ENCODE measurements at places on chromosomes 12 and 14.

GRCh38 chr14:77059276-77059915 lies 30.9 kb upstream of the IRF2BPL start:
- no peak for DNase-seq

GRCh38 chr12:53618275-53618674 lies 7.9 kb downstream of the ATF7 start:
- no peak for DNase-seq

DNA sequence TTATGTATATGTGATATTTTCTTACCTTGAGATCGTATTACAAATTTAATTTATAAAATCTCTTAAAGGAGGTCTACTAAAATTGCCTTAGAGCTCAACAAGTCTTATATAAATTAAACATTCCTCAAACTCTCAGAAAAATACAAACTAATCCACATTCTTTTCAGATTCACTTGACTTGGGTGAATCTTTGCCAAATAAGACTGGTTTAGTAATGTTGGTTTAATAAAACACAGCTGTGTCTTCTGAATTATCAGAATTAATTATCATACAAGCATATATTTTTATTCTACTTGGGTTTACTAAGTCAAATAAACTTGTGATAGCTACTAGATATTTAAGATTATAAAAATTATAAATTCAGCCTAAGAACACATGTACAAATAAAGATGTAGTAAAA lies 13.3 kb downstream of the GLIPR1L2 start:
- no peak for DNase-seq

- DNase-seq, result peak; percentile 62
Observed at GRCh38 chr12:108495054-108495453, 20.0 kb upstream of the FICD start.

GRCh38 chr12:82740129-82741000 lies 53.7 kb downstream of the TMTC2 start:
- DNase-seq, result no peak

DNA sequence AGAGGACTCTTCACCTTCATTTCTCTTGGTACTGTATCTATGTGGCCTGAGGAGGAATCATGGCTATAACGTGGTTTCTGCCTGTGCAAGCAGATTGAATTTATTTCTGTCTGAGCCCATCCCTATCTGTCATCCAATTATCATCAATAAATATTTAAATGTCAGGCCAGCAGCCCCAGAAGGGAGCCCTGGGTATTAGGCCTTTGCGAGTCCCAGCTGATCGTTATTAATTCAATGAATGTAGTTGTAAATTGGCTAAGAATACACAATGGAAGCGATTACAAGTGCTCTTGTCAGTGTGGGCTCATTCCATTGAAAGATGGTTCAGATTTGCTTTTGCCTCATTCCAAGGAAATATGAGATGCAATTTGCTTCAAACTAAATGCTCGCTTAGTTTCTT lies 142.0 kb downstream of the KTN1 start:
- no peak for DNase-seq

GRCh38 chr14:75077794-75078193 lies 8.4 kb downstream of the ZC2HC1C start:
- no peak for DNase-seq

DNA sequence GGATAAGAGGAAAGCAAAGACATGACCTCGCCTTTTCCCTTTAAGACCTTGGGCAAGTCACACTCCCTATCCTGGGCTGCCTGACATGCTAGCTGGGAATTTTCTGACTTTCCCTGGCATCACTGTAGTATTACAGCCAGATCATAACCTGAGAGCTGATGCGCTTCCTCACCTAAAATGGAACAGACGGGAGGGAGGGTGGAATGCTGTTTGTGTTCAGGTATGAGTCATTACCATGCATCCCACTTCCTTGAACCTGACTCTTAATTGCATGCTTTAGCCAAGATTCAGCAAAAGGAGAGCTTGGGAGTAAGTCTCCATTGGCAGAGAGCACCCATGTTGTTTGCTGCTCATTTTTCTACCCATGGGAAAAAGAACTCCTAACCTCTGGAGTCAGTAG lies 156.5 kb downstream of the KCNK10 start:
- no peak for DNase-seq

DNA sequence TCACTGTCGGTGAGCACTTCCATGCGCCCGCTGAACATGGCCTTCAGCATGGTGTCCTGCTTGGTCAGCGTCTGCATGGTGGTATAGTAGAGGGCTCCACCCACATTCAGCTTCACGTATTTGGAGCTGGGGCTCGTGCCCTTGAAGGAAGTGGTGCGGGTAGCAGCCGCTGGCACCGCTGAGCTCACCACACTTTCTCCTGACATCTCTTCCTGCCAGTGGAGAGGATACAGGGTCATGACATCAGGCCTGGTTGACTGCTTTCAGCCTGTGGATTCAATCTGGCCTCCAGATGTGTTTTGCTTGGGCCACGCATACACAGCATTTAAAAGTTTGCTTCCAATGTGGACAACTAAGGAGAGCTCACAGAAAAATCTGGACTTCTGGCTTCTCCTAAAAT lies 7.6 kb downstream of the KCTD10 start:
- DNase-seq, result no peak

DNA sequence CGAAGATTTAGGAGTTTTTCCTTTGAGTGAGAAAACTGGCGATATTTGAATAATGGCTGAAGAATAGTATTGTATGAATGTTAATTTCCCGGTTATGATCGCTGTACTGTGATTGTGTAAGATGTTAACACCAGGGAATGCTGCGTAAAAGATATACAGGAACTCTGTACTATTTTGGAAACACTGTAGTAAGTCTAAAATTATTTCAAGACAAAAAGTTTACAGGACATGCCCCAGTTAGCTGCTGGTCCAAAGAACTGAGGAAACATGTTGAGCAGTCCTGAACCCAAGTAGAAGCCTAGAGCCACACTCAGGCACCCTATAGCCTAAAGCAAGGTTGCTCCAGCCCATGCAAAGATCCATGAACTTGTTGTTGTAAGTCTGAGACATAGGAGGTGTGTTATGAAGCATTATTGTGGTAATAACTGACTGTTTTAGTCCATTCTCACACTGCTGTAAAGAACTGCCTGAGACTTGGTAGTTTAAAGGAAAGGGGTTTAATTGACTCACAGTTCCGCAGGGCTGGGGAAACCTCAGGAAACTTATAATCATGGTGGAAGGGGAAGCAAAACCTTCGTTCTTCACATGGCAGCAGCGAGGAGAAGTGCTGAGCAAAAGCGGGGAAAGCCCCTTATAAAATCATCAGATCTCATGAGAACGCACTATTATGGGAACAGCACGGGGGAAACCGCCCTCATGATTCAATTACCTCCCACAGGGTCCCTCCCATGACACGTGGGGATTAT lies 99.8 kb upstream of the RESF1 start:
- peak; percentile 22 for DNase-seq

GRCh38 chr14:65321370-65321875 lies 91.1 kb upstream of the FUT8 start:
- no peak for DNase-seq

- peak; percentile 91 for DNase-seq
Observed at GRCh38 chr12:104215638-104216297, at the start of gene TXNRD1. TXNRD1 (plus strand) TSS chr12:104215779; CDS start chr12:104215803, 24 bp downstream.

DNA sequence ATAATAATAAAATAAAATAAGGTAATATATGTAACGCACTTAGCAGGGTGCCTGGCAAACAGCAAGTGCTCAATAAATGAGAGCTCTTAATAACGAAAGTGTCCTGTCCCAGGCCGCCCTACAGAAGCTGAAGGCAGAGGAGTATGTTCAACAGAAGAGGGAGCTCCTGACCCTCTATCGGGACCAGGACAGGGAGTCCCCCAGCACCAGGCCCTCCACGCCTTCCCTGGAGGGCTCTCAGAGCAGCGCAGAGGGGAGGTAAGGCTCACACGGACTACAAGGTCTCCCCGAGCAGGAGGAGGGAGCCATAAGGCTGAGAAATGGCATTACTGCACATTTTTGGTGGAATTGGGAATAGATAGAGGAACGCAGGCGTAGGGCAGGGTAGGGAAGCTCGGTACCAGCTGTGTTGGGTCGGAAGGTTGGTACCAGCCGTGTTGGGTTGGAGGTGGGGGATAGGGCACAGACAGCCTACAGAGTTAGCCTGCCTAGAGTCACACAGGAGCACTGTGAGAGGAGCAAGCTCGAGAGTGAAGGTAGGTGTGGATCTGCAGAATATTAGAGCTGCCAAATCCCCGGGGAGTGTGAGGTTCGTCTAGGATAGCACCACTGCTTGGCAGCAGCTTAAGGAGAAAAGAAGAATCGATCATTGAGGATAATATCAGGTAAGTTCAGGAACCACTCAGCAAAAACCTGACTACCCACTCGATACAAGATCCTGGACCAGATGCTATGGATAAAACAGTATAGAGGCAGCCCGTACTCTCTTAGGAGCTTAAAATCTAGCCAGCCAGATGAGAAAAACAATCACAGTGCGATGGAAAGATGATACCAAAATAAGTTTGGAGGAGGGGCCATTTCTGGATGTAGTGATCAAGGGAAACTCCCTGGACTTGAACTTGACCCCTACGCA lies 15.3 kb downstream of the TNFRSF1A start:
- DNase-seq, result no peak

- peak; percentile 54 for DNase-seq
Observed at GRCh38 chr12:99984271-99985128, at the start of gene ANKS1B. ANKS1B (minus strand) TSS chr12:99984936; CDS start chr12:99984237, 699 bp downstream.

GRCh38 chr14:92516966-92517506 lies 3.5 kb downstream of the RIN3 start:
- no peak for DNase-seq

- DNase-seq, result no peak
Observed at GRCh38 chr12:68970951-68971350, 38.0 kb upstream of the CPM start.

DNA sequence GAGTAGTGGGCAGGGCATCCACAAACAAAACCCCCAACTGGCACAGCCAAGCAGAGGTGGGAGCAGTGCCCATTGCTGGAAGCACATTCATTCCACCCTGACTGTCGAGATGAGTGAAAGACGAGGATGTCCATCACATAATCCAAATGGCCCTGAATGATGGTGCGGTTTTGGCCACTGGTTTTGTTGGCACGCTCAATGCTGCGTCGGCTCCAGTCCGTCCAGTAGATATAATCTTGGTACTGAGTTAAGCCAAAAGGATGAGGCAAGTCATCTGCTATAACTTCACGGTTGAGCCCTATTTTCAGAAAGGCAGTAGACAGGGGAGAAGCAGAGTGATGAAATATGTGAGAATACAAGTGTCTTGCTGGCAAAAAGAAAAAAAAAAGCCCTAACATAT lies 88.1 kb downstream of the BCL2L14 start:
- DNase-seq, result no peak

- no peak for DNase-seq
Observed at GRCh38 chr12:58965568-58965967, 45.3 kb upstream of the LRIG3 start.

DNA sequence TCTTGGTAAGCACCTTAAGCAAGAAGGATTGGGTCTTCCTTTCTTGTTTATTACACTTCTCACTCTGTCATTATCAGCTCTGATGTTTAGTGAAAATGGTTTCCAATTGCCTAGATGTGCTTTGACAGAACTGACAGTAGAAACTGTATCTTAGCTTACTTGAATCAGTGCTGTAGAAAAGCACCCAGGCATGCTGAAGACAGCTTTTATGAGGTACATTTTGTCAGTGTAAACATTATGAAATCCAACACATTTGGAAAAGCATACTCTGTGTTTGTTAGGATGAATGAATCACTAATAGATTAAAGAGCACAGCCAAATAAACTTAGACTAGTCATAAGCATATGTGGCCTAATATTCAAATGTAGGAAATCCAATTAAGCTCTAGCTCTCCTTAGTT lies 290.2 kb upstream of the NPAS3 start:
- DNase-seq, result no peak

DNA sequence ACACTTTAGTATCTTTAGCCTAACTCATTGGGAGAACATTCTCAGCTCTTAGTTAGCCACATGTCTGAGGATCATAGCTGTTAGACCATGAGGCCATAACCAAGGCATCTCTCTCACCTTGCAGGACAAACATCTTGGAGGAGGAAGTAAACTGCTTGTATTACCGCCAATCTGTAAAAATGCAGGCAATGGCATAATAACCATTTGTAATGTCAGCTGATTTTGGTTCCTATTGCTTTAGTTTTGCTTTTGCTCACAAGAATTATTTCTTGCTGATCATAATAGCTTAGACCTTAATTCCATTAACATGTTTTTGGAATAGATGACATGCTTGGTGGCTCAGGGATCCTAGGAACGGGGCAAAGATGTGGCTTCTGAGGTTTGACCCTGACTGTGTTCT lies 16.4 kb upstream of the GSG1 start:
- DNase-seq, result no peak

GRCh38 chr12:126487431-126487980 lies 1422.3 kb downstream of the AACS start:
- no peak for DNase-seq

DNA sequence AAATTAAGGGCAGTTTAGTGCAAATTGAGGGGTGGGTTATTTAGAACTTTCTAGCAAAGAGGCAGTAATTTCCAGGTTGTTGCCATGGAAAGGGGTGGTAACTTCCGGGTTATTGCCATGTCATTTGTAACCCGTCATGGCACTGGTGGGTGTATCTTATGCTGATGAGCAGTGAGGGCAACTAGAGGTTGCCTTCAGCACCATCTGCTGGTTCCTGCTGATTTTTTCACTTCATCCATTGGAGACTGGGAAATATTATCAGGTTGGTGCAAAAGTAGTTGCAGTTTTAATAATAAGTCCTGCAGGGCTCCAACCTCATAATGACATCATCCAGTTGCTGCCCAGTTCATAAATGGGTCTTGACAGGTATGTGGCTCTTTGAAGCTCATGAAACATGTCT lies 24.4 kb upstream of the SERPINA4 start:
- DNase-seq, result no peak

DNA sequence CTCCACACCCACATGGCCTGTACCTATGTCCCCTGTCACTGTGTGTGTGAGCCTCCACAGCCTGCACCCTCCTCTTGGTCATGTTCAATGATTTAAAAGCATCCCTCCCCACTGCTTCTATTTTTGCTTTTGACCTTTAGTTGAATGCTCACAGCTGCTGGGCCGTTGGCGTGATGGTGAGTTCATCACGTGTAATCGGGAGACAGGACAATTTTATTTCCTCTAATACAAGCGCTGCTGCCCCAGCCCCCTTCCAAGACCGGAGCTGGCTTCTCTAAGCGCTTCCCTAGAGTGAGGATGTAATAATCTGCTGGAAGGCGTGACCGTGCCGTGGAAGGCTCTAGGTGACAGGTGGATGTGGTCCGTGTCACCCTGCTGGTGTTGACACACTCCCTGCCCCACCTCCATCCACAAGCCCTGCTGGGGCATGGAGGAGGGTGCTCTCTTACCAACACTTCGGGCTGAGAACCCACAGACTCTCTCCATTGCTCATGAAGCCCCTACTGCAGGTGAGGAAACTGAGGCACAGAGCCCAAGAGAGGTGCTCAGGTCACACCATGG lies 25.4 kb downstream of the CCDC85C start:
- DNase-seq, result no peak

DNA sequence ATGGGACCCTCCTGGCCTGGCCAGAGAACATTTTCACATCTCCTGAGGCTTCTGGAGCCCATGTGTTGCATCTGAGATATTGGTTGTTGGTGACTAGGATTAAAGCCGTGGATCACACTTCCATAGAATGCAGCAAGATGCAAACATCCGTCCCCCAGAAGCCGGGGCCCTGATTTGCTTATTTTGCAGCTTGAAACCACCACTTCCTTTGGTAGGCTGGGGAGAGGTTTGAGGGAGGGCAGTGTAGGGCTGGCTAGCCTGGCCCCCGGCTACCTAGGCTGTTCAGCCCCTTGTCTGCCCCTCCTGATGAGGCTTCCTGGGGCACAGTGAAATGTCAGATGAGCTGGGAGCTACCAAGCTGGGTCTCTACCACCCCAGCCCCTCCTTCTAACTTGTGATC lies 209.7 kb upstream of the PWP1 start:
- no peak for DNase-seq

Data from activated CD8-positive, alpha-beta memory T cell treated with anti-CD3 and anti-CD28 coated beads, Interleukin-2, amount 50 U/mL, for 48 hours (primary cell).